ENCODE measurements at places on chromosomes 2 and 18.

GRCh38 chr2:136132825-136133155, 14.8 kb upstream of the CXCR4 start:
- H3K27me3 ChIP-seq, result peaks cover 21% of the 10 kb centered on the region
- no peak overlapping the region for H3K4me3 ChIP-seq
- H3K27ac ChIP-seq, result no peak overlapping the region

- no peak for DNase-seq
- peaks cover 3% of the 10 kb centered on the region for H3K4me1 ChIP-seq
- no peak overlapping the region for H3K27ac ChIP-seq
- H3K27me3 ChIP-seq, result no peaks in the 10 kb centered on the region
- H3K36me3 ChIP-seq, result no peaks in the 10 kb centered on the region
These were observed 33.1 kb upstream of the RMDN2 start for GRCh38 chr2:37891846-37892435.

DNA sequence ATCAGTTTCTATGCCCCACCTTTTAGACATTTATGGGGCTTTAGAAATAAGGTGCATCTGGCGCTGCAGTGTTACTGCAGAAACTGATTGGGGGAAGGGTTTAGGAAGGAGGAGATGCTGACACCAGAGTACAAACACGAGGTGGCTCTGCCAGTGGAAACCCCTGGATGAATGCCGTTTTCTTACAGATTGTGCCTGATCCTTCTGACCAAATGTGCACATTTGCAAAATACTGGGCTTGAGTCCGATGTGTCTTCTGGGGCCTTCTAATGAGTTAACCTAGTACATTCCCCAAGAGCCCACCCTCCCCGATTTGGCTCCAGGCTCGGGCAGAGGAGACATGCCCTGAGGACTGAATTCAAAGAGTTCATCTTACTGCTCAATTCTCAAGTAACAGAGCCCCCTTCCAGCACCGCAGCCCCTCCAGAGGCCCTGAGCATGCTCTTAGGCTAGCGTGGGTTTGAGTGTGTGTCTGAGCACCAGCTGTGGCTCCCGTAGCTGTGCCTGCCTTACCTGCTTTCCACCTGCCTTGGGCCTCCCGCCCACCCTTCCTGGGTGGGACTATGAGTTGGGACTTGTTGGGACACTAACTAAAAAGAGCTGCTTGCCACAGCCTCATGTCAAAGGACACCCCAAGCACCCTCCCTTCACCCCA, 116.7 kb upstream of the COPS8 start:
- no peak for DNase-seq
- no peak overlapping the region for H3K4me3 ChIP-seq
- H3K4me1 ChIP-seq, result no peaks in the 10 kb centered on the region
- H3K36me3 ChIP-seq, result no peaks in the 10 kb centered on the region

- no peak overlapping the region for H3K4me3 ChIP-seq
- no peaks in the 10 kb centered on the region for H3K36me3 ChIP-seq
- peaks cover 5% of the 10 kb centered on the region for H3K4me1 ChIP-seq
- no peak overlapping the region for H3K27ac ChIP-seq
These were observed 47.4 kb upstream of the CYRIA start for GRCh38 chr2:16713011-16713423.

GRCh38 chr2:239456940-239457339, 56.1 kb upstream of the HDAC4 start:
- H3K27me3 ChIP-seq, result no peaks in the 10 kb centered on the region
- DNase-seq, result no peak
- no peak overlapping the region for H3K27ac ChIP-seq
- no peaks in the 10 kb centered on the region for H3K4me1 ChIP-seq

- H3K4me3 ChIP-seq, result no peak overlapping the region
- no peaks in the 10 kb centered on the region for H3K27me3 ChIP-seq
- H3K4me1 ChIP-seq, result no peaks in the 10 kb centered on the region
- H3K27ac ChIP-seq, result no peak overlapping the region
- DNase-seq, result no peak
These were observed 54.2 kb downstream of the GBX2 start for GRCh38 chr2:236113948-236114347.

DNA sequence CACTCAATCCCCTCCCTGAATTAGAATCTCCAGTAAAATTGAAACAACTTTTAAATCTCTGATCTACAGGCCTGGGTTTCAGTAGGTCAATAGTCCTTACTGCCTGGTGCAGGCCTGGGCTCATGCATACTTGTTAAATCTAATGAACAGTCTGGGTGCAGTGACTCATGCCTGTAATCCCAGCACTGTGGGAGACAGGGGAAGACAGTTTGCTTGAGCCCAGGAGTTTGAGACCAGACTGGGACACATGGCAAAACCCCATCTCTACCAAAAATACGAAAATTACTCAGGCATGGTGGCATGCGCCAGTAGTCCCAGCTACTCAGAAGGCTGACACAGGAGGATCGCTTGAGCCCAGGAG, 94.7 kb upstream of the SP3 start:
- no peaks in the 10 kb centered on the region for H3K27me3 ChIP-seq
- DNase-seq, result peak; percentile 55
- H3K4me3 ChIP-seq, result no peak overlapping the region
- peaks cover 6% of the 10 kb centered on the region for H3K4me1 ChIP-seq
